ENCODE measurements at places on chromosomes 3 and 15.
A peak's percentile ranks its signal among the peaks of the same experiment; 100 is the strongest.

DNA sequence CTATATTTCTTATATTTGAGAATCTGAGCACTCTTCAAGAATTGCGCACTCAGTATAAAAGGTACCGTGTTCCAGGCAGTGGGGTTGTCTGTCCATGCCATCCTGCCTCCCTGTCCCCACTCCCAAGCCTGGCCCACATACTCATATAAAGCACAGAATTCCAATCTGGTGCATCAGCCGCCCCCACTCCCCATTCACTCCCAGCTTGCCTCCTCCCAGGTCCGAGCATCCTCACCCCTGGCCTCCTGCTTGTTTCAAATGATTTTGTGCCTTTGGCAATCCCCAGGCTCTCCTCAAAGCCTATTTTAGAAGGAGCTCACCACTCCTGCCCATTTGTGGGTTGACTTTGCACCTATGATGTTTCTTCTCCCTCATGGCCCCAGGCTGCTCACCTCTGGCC lies 22.2 kb upstream of the IGF1R start:
- no peak for DNase-seq

DNA sequence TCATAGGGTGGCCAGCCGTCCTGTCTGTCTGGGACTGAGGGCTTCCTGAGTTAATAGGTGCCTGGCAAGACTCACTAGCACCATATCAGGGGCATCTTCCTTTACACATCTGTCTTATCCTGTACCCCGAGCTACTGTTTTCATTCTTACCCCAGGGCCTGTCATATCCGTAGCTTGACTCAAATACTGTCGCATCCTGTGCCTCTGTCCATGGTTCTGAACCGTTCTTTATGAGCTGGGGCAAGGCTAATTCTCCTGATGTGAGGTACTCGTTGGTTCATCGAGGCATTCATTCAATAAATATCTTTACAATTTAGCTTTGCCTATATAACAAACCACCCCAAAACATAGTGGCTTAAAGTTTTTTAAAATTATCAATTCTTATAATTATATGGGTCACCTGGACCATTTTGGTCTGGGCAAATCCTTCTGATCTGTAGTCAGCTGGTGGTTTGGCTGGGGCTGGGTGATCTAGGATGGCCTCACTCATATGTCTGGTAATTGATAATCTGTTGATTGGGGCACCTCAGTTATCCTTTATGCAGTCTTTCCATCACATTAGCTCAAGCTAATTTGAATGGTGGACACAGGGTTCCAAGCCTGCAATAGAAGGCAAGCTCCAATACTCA lies 121.2 kb downstream of the TLE3 start:
- DNase-seq = peak; percentile 63

DNA sequence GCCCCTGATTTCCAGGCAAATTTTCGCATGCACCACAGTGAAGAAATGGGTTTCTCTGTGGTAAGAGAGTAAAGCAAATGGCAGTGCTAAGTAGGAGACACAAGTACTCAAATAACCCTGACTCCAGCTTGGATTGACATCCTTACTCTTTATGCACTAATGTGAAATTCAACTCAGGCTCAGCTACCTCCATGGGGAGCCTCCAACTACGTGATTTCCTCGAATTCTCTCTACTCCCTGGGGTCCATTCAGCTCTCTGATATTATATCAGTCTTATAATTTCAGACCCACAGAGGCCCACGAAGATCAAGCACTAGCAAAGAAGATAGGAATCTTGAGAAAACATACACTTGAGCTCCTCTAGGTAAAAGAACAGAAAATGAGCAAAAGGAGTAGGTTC lies 407.6 kb upstream of the CCDC54 start:
- DNase-seq = no peak

GRCh38 chr15:35690698-35691116 lies 144.7 kb upstream of the DPH6 start:
- peak; percentile 39 for DNase-seq

GRCh38 chr3:60079076-60079475 lies 1029.3 kb upstream of the CFAP20DC start:
- no peak for DNase-seq

DNA sequence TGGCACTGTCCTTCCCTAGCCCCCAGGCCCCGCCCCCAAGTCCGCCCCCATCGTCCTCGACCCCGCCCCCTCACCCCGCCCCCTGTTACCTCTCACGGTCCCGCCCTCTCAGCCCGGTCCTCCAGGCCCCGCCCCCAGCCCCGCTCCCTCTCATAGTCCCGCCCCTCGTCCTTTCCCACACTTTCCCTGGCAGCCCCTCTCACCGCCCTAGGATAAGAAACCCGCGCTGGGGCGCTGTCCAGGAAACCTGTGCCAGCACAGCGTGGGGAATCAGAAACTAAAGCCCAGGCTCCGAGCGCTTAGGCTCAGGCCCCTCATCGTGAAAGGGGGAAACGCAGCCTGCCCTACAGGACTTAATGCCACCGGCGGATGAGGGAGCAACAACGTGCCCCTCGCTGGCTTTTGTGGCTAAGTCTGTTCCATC lies 20.9 kb downstream of the TRPM1 start:
- DNase-seq = no peak

DNA sequence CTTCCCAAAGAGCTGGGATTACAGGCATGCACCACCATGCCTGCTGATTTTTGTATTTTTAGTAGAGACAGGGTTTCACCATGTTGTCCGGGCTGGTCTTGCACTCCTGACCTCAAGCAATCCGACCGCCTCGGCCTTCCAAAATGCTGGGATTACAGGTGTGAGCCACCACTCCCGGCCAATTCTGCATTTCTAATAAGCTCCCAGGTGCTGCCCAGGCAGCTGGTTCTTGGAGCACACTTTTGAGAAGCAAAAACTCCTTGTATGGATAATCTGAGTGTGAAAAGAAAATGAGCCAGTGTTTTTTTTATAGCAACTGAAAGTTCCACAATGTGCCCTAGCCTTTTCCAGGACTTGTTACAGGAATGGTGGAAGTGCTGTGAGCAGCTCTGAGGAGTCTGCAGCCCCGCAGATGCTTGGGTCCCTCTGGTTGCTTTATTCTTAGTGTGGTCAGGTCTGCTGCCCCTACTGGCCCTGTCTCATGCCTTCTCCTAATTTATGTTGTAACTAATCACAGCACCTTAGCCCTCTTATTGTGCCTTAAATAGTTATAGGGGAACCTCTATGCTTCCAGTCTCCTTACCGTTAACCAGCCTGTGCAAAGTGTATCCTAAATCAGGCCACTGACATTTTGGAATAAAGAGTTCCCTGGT lies 13.5 kb upstream of the KCNAB1 start:
- DNase-seq = no peak

DNA sequence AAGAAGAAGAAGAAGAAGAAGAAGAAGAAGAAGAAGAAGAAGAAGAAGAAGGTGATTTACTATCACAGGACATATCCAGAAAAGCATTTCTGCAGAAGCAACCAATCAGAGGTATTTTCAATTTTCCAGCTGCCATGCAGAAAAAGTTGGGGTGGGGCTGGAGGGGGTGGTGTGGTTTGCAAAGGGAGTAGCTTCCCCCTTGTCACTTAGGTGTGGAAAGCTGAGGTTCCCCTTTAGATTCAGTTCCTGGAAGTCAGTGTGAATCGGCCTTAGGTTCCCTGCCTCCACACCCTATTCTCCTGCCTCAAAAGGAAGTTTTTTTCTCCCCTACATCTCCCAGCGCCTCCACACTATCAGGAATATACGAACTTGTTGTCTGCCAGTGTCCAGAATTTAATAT lies 276.7 kb upstream of the ARRDC4 start:
- no peak for DNase-seq

GRCh38 chr3:112721231-112721630 lies 80.3 kb upstream of the CCDC80 start:
- DNase-seq = no peak

DNA sequence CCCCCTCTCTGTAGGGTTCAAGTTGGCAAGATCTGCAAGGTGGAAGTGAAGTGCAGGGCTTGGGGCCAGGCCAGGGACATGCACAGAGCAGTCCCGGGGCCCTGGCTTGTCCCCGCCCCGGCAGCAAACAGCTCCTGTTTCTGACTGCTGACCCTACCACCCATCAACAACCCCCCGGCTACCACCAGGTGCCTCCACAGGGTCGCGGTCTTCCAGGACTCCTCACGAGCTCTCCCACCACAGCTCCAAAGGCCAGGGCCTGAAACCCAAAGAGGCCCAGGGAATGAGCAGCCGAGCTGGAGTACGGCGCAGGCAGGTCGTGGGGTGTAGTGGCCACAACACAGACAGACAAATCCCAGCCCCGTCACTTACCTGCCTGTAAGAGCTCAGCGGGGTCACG lies 121.3 kb upstream of the SMAD3 start:
- no peak for DNase-seq

DNA sequence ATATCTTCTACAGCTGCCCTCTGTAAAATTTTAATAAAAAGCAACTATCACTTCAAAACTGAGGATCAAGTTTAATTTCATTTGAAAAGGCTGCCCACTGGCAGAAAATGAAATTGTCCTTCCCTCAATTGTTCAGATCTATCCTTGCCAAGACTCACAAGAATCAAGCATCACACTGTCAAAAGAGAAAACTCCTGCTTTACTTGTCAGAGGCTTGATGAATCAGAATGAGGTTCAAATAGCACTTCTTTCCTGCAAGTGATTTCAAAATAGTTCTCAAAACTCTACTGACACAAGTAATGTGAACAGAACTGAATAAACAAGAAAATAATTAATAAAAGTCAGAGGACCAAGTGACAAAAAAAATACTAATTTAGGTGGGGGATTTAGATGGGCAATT lies 70.6 kb downstream of the GOLIM4 start:
- DNase-seq = peak; percentile 25

- no peak for DNase-seq
These were observed 96.8 kb downstream of the ECT2 start for GRCh38 chr3:172847292-172847691.

- DNase-seq = no peak
These were observed 917.7 kb downstream of the MCTP2 start for GRCh38 chr15:95149036-95149435.

DNA sequence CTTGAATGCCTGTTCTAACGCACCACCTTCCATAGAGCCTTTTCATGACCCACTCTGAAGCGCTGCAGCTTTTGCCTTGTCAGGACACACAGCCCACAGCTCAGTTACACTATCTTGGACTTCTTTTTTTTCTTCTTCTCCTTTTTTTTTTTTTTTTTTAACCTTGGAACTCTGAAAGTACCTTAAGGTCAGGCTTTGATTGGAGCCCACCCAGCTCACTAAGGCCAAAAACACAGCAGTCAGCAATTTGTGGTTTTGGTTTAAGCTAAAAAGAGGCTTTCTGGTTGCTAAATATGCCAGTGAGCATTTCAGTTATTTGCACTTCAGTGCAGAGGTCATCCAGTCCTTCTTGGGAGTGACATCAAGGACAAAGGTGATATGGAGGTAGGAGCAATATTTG lies 1.7 kb downstream of the SLC25A20 start:
- DNase-seq = peak; percentile 11

DNA sequence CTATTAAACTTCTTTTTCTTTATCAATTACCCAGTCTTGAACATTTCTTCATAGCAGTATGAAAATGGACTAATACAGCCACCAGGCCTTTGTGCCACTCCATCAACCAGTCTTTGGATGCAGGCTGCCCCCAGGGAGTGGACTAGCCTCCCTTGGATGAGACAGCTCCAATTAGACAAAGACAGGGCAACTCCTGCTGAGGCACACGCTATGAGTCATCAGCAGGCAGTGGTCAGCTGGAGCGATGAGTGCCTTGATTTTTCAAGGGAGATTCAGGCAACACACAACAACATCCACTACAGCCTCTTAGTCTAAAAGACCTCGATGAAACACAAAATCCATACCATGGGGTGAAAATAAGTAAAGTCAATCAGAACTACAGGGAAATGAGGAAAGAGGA lies 160.1 kb downstream of the ARRDC4 start:
- peak; percentile 63 for DNase-seq

DNA sequence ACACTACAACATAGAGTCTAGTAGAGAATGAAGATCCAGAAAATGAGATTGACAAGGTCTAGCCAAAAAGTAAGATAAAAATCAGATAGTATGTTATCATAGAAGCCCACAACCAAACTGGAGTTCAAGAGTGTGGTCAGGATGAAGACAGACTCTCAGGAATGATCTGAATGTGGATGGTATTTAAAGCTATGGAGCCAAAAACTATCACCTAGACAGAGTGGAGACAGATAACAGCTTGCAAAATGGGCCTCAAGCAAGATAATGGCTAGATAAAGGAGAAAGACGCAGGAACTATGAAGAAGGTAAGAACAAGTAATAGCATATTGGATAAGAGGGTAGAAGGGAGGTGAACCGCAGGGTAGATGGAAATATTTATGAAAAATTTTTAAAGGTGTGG lies 35.4 kb downstream of the ZMAT3 start:
- peak; percentile 75 for DNase-seq

DNA sequence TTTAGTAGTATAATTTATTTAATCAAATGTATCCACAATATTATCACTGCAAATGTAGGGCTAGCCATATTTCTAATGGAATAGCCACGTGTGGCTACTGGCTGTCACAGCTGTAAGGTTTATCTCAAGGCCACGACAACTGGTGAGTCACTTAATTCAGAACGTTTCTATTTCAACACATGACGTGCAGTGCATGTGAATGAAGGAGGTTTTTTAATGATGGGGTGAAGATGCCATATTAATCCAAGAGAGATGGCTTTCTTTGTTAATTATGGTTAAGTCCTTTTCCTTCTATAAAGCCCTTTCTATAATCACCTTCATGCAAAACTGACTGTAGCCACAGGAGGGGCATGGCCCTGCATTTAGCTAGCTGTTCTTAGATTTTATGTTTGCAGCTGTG lies 212.0 kb downstream of the FEZF2 start:
- peak; percentile 37 for DNase-seq

DNA sequence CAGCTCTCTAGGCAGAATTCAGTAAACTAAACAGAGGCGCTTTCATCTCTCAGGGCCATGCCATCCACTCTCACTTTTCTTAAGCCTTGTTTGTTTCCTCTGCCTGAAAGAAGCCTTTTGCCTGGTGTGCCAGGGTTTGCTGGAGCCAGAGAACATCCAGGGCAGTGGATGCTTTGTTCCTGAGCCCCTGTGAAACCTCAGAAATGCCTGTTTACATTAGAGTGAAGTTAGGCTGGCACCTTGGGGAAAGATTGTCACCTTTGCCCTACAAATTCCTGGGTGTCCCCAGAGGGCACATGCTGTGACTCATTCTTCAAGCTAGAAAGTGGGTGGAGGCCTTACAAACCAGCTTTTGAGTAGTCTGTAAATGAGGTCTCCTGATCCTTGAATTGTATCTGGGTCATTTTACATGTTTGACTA lies 10.7 kb upstream of the TRAK1 start:
- DNase-seq = peak; percentile 77

DNA sequence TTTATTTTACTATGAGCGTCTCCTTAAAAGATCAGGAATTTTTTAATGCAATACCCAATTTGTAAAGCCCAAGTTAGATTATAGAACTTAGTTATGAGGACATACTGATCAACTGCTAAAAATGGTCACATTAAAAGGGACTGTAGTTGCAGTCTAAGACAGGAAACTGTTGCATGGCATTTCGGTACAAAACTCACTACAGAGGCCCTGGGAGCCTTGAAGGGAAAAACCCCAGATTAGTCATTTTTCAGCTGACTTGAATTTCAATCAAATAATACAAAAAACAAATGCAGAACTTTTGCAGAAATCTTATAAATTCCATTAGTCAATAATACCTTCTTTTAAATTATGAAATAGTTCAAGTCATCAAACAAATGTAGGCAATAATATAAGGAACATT lies 6.9 kb upstream of the PTX3 start:
- DNase-seq = peak; percentile 48

GRCh38 chr3:6120786-6121185 lies 740.1 kb upstream of the GRM7 start:
- no peak for DNase-seq

- no peak for DNase-seq
These were observed 105.8 kb downstream of the FNDC3B start for GRCh38 chr3:172145031-172145686.
